Effector memory CD8-positive, alpha-beta T cell (primary cell): ENCODE measurements at places on chromosomes 1 and 21.

- no peak for DNase-seq
Measured at GRCh38 chr1:212862111-212862690, 4.1 kb downstream of the FLVCR1 start.

DNA sequence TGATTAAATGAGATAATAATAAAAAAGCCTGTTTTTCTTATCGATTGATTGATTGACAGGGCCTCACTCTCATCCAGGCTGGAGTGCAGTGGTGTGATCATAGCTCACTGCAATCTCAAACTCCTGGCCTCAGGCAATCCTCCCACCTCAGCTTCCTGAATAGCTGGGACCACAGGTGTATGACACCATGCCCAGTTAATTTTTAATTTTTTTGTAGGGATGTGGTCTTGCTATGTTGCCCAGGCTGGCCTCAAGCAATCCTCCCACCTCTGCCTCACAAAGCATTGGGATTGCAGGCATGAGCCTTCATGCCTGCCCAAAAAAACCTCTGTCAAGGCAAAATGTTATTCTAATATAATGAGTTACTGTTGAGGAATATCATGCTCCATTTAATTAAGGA, 346.4 kb upstream of the DAB1 start:
- DNase-seq: no peak

DNA sequence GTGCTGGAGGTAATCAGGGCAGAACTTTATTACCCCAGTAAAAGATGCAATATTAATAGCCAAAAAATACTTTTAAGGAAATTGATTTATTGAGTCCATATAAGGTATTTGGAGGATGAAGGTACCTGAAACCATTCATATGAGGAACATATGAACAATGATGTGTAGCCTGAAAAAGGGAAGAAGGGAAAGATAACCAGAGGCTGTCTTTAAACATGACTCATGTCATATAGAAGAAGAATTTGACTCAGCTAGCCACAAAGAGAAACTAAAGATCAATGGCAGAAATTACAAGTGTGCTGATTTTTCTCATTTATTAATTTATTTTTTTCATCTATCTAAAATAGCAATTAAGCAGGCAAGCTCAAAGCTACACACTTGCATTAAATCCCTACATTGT, 136.2 kb upstream of the DUSP10 start:
- DNase-seq: no peak

- DNase-seq: no peak
Measured at GRCh38 chr1:99957818-99958217, 12.0 kb upstream of the SLC35A3 start.

GRCh38 chr1:66637146-66637545, 103.2 kb downstream of the SGIP1 start:
- no peak for DNase-seq

GRCh38 chr1:34900775-34901502, 28.5 kb downstream of the DLGAP3 start:
- DNase-seq: no peak

DNA sequence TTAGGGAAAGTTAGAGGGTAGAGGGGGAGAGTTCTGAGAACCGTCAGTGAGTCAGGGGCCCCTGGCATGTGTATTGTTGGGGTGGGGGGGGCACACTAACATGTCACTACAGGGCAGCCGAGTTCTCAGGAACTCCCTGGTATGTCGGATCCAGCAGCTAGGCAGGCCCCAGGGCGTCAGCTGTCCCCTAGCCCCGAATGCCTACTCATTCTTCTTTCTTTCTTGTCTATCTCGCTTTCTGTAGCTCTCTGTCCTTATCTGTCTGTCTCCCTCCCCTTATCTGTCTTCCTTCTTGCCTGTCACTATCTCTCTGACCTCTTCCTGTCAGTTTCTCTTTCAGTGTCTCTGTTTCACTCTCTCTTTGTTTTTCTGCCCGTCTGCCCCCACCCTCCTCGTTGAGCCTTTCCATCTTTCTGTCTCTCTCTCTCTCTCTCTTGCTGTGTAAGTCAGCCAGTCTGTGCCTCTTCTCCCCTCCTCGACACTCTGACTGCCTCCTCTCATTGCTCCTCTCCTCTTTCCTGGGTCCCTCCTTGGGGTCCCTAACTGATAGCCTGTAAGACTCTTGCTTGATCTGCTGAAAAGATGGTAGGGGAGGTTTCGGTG, 2.4 kb downstream of the NTRK1 start:
- no peak for DNase-seq

DNA sequence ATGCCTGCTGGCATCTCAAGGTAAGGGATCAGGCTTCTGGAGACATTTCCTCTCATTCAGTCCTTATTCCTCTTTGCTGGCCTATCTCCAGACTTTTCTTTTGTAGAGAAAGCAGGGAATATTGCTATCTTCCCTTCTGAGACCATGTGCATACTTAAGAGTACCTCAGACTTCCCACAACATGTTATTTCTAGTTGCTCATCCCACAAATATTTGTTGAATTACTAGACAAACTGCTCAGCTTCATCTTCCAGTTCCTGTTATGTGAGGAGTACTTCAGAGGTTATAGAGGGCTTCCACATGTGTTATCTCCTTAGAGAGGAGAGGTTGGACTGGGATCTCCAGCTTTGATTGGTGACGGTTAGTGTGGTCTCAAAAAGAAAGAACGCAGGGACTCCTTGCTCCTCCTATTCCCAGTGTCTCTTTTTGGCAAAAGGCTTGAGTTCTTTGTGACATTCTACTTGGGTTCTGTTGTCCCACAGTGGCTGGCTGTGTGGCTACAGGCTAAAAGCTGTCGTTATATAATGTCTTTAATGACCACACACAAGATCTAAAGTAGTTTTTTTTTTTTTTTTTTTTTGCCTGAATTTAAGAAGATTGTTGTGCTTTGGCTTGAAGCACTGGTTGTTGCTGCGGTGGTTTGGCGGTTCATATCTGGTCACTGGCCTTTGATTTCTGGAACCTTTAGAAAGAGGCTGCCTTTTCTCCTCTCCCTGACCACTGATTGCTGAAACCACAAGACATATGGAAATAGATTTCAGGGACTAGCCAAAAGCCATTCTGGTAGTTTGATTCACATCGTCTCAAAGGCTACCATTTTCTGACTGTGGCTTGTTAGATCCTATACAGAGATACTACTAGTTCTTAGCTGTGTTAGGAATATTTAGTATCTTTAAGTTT, 78.7 kb downstream of the FGGY start:
- DNase-seq: no peak

- no peak for DNase-seq
Measured at GRCh38 chr1:3322450-3323020, 131.9 kb upstream of the ARHGEF16 start.

- no peak for DNase-seq
Measured at GRCh38 chr1:147389532-147390184, 147.2 kb downstream of the CHD1L start.

GRCh38 chr21:26409735-26410134, 163.4 kb downstream of the CYYR1 start:
- no peak for DNase-seq

- DNase-seq: no peak
Measured at GRCh38 chr1:234975941-234976860, 152.4 kb downstream of the TOMM20 start.

GRCh38 chr1:234748066-234748465, 138.1 kb upstream of the IRF2BP2 start:
- no peak for DNase-seq

GRCh38 chr1:27349784-27350662, 8.2 kb downstream of the SYTL1 start:
- DNase-seq: no peak

- DNase-seq: no peak
Measured at GRCh38 chr1:78825561-78825960, 175.9 kb downstream of the IFI44 start.

GRCh38 chr1:245578771-245579170, 424.0 kb downstream of the KIF26B start:
- no peak for DNase-seq

GRCh38 chr1:202189001-202189790, 4.4 kb upstream of the LGR6 start:
- peak; percentile 81 for DNase-seq

DNA sequence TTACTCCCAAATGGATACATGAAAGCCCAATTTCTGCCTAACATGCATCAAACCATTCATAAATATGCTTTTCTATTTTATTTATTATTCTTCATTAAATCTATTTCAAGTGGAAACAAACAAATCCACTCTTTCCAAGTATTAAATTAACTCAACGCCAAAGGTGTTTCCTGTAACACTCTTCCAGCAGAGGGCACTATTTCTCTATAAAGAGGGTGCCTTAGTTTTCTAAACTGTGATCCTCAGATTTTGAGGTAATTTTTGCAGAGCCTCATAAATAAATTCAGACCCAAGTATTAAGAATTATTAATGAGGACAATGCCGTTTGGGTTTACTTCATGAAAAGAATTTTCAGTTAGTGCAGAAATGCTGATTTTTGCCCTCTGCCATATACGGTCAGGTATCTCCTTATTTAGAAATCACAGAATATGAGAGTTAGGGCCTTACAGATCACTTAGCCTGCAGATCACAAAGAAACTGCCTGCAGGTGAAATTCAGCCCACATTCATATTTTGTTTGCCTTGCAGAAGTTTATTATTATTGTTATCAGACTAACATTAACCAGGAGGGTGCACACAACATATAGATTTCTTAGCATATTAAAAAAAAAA, 40.1 kb upstream of the MYSM1 start:
- DNase-seq: peak; percentile 35

- DNase-seq: no peak
Measured at GRCh38 chr1:205782627-205783432, 7.5 kb upstream of the RAB29 start.

GRCh38 chr1:168987923-168988322, 118.6 kb upstream of the ATP1B1 start:
- DNase-seq: no peak

- no peak for DNase-seq
Measured at GRCh38 chr1:39940253-39940652, 14.7 kb upstream of the MFSD2A start.

- DNase-seq: no peak
Measured at GRCh38 chr1:16986560-16986959, 6.1 kb upstream of the MFAP2 start.

GRCh38 chr1:201060586-201060985, 37.1 kb upstream of the KIF21B start:
- DNase-seq: no peak

GRCh38 chr1:196861429-196861828, 26.4 kb upstream of the CFHR4 start:
- no peak for DNase-seq

DNA sequence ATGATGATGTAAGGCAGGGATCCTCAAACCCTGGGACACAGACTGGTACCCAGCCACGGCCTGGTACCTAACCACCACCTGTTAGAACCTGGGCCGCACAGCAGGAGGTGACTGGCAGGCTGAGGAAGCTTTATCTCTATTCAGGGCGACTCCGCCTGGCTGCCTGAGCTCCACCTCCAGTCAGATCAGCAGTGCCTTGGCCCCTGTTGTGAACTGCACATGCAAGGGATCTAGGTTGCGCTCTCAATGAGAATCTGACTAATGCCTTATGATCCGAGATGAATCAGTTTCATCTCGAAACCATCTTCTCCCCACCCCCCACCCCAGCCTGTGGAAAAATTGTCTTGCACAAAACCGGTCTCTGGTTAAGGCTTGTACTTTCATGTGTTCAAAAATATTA, 4.2 kb downstream of the RNPC3 start:
- no peak for DNase-seq

DNA sequence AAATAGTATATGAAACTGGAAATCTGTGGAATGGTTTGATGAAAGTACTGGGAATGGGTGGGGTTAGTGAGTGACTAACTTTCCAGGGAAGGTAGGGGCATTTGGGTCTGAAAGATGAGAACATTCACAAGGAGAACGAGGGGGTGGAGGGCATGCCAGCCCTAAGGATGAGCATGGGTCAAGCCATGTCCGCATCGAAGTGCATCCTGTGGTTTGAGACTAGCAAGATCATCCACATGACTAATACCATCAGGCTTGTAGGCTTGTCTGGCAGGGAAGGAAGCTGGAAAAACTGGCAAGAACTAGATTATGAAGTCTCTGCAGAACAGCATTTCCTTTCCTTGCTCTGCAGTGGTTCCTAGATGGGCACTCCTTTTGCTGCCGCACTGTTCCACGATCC, 70.4 kb upstream of the UBE2U start:
- no peak for DNase-seq

DNA sequence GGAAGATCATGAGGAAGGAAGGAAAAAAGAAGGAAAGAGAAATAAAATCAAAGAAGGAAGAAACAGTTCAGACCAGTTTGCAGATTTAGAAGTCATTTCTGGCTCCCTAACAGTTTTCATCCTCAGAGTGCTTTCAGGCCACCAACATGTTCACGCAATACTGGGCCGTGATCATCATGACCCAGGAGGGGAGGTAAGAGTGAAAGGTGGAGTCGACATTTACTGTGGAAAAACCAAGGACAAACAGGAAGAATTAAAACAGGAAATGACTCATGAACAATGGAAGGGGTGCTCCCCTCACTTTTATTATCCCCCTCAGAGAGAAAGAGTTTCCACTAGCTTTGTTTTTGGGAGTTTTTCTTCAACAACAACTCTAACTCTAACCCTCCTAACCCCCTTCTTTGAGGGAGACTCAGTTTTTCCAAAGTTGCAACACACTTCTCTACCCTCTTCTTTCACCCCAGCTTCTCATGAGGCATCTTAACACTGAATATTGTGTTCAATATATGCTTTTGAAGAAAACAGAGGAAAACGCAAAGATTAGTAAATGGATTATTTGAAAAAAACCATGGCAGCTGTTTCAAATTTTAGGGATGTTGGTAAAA, 60.4 kb downstream of the VANGL2 start:
- no peak for DNase-seq

- no peak for DNase-seq
Measured at GRCh38 chr1:208055535-208055934, 144.6 kb upstream of the CD34 start.

GRCh38 chr1:32311709-32312393, 20.0 kb downstream of the HDAC1 start:
- DNase-seq: no peak

DNA sequence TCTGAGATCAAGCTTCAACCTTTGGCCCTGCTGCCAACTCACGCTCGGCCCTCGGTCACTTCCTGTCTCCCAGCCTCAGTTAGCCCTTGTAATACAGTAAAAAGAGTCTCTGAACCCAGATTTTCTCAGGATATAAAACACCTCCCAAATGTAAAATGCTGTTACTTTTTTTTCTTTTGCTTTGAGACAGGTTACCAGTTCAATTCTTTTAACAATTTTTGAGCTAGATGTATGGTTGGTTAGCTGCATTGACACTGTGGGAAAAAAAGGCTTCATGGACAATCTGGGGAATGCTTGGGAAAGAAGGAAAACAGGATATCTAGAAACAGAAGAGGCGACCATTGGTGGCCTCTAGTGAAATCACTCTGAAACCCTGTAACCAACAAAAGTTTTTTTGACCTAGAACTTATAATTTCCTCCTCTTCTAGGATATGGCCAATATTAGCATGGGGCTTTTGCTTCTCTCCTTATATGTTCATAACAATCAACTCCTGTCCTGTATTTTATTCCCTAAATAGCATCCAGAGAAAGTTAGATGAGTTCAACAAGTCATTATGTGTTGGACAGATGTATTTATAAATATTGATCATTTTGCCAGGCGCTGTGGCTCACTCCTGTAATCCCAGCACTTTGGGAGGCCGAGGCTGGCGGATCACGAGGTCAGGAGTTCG, 1.3 kb downstream of the CMPK1 start:
- DNase-seq: no peak

- no peak for DNase-seq
Measured at GRCh38 chr1:8154621-8155052, 128.5 kb upstream of the ERRFI1 start.
